Bronchus fibroblast of lung (primary cell): ENCODE measurements at places on chromosomes 16 and 17. TPM values are rescaled to one million over a fixed set of nuclear protein-coding genes. Genes with fewer than 3 reads are reported as not detected.

Gene UNC13D
- total RNA-seq: 0.84 and 1.5 TPM in 2 replicates

Gene CCL4L2
- 0.59 TPM in 1 of 2 replicates, not detected in the other for total RNA-seq

Gene CASKIN1
- total RNA-seq: under 0.01 TPM in 1 of 2 replicates, not detected in the other

Gene CDK3
- total RNA-seq: 2.2 and 3.5 TPM in 2 replicates

Gene PRCD
- total RNA-seq: 1.2 and 2.2 TPM in 2 replicates

Gene TPSG1
- total RNA-seq: not detected in 2 replicates

Gene CACNA1G
- total RNA-seq: under 0.01 TPM in 2 replicates

Gene ZP2
- not detected in 2 replicates for total RNA-seq

Gene ADAP2
- total RNA-seq: 2.2 and 2.7 TPM in 2 replicates

Gene PSMD3
- 149 TPM in 2 replicates for total RNA-seq

Gene CPNE7
- total RNA-seq: 34.2 and 41.4 TPM in 2 replicates

Gene ARHGAP44
- total RNA-seq: 0.74 and 0.84 TPM in 2 replicates

Gene IL17C
- total RNA-seq: not detected in 2 replicates

Gene NETO2
- total RNA-seq: 26.7 and 28.2 TPM in 2 replicates

Gene ARL17B
- total RNA-seq: 5.2 and 6.6 TPM in 2 replicates

Gene DPEP3
- not detected in 2 replicates for total RNA-seq

Gene NXPH3
- total RNA-seq: under 0.01 TPM in 1 of 2 replicates, not detected in the other

Gene FOXN1
- not detected in 2 replicates for total RNA-seq

Gene SEPTIN12
- total RNA-seq: not detected in 2 replicates

Gene KRTAP1-5
- 0.50 and 0.59 TPM in 2 replicates for total RNA-seq

Gene ABCA8
- total RNA-seq: 2.8 and 5.4 TPM in 2 replicates

Gene TMEM114
- total RNA-seq: not detected in 2 replicates

Gene TUFM
- total RNA-seq: 198 and 209 TPM in 2 replicates

Gene SYT17
- 0.30 and 0.84 TPM in 2 replicates for total RNA-seq

Gene AP2B1
- total RNA-seq: 58.3 and 60.2 TPM in 2 replicates

Gene CD300A
- not detected in 2 replicates for total RNA-seq

Gene C17orf113
- total RNA-seq: 0.17 and 0.30 TPM in 2 replicates
